ENCODE measurements at places on chromosomes 12 and 14. TPM values are rescaled to one million over a fixed set of nuclear protein-coding genes. Genes with fewer than 3 reads are reported as not detected.

PRH1 gene
- total RNA-seq, result 19.5 TPM

IL26 gene
- total RNA-seq, result not detected

RFLNA gene
- not detected for total RNA-seq

AMHR2 gene
- not detected for total RNA-seq

RHEBL1 gene
- total RNA-seq, result 0.39 TPM

All from subcutaneous preadipocyte (primary cell).